RWPE2 (cell line): ENCODE measurements at places on chromosomes 5 and 9.

DNA sequence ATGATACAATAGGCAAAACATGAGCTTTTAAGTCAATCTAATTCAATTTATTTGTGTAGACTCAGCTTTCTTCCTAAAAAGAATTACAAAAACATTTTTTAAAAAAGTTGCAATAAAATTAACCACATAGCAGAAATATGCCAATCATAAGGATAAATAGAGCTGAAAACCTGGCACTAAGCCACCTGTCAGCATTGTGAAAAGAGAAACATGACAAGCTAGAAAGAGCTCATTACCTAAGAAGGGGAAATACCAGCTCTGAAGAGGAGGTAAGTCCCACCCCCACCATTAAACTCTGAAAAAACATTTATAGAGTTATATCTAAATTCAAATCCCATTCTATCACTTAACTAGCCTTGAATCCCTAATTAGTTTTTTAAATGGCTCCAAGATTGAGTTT, 372.9 kb downstream of the OSTF1 start:
- no peaks in the 10 kb centered on the region for H3K4me1 ChIP-seq
- H3K36me3 ChIP-seq, result no peaks in the 10 kb centered on the region
- no peak for DNase-seq
- no peak overlapping the region for H3K27ac ChIP-seq
- peaks cover 5% of the 10 kb centered on the region for H3K27me3 ChIP-seq

DNA sequence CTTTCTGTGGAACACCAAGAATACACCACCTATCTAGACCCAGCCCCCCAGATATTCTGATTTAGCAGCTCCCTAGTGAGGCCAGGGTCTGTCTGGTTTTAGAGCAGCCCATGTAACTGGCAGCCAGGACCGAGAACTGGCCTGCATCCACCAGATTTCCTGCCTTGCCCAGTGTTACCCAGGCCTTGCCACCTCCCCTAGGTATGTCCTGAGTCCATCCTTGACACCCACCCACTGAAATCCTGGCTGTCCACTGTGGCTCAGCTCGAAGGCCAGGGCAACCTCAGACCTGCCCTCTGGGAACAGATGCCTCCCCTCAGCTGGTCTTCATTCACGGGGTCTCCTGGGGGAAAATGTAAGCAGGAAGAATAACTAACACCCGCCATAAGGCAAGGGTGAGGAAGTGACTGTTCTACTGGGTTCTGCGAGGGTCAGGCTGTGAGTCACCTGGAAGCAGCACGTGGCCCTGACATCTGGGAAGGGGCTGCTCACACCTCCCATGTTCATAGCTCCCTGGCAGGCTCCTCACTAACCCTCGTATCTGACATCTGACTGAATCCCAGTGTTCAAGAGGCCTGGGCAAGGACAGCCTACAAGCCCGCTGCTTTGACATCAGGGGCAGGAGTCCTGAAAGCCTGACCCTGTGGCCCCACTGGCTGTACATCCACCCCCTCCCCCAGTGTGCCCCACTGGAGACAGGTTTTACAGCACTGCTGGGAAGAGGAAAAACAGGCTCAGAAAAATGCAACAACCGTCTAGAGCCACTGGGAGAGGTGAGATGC, 72.7 kb downstream of the SEMA4D start:
- H3K36me3 ChIP-seq, result no peaks in the 10 kb centered on the region
- no peaks in the 10 kb centered on the region for H3K27me3 ChIP-seq
- H3K4me3 ChIP-seq, result no peak overlapping the region
- H3K4me1 ChIP-seq, result peaks cover 3% of the 10 kb centered on the region

GRCh38 chr9:79885093-79885857, 313.5 kb downstream of the TLE4 start:
- DNase-seq, result no peak
- no peaks in the 10 kb centered on the region for H3K27me3 ChIP-seq
- H3K4me3 ChIP-seq, result no peak overlapping the region
- H3K27ac ChIP-seq, result no peak overlapping the region
- H3K36me3 ChIP-seq, result no peaks in the 10 kb centered on the region

GRCh38 chr9:20084125-20084524, 295.3 kb upstream of the SLC24A2 start:
- no peaks in the 10 kb centered on the region for H3K4me1 ChIP-seq
- H3K27me3 ChIP-seq, result no peaks in the 10 kb centered on the region
- H3K27ac ChIP-seq, result no peak overlapping the region

DNA sequence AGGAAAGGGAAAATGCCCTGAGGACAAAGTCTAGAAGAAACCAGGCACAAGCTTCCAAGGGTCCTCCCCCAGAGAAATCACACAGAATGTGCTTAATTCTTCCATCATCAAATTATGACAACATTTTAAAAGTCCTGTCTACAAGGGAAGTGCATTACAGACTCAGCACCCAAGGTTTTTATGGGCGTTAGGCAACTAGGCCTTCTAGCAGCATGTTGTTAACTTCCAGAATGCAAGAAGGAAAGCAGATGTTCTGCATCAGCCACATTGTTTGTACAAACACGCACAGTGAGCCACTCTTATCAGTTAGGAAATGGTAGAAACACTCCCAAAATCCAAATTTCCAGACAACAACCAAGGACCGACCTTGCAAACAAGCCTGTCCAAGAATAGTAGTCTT, 26.5 kb downstream of the SMC5 start:
- no peak overlapping the region for H3K27ac ChIP-seq
- H3K36me3 ChIP-seq, result peaks cover 98% of the 10 kb centered on the region
- no peak for DNase-seq
- H3K4me1 ChIP-seq, result no peaks in the 10 kb centered on the region
- no peaks in the 10 kb centered on the region for H3K27me3 ChIP-seq

GRCh38 chr9:95215336-95215898, 102.1 kb downstream of the FANCC start:
- no peaks in the 10 kb centered on the region for H3K4me1 ChIP-seq
- no peak overlapping the region for H3K27ac ChIP-seq
- H3K4me3 ChIP-seq, result no peak overlapping the region
- H3K36me3 ChIP-seq, result no peaks in the 10 kb centered on the region
- no peak for DNase-seq

DNA sequence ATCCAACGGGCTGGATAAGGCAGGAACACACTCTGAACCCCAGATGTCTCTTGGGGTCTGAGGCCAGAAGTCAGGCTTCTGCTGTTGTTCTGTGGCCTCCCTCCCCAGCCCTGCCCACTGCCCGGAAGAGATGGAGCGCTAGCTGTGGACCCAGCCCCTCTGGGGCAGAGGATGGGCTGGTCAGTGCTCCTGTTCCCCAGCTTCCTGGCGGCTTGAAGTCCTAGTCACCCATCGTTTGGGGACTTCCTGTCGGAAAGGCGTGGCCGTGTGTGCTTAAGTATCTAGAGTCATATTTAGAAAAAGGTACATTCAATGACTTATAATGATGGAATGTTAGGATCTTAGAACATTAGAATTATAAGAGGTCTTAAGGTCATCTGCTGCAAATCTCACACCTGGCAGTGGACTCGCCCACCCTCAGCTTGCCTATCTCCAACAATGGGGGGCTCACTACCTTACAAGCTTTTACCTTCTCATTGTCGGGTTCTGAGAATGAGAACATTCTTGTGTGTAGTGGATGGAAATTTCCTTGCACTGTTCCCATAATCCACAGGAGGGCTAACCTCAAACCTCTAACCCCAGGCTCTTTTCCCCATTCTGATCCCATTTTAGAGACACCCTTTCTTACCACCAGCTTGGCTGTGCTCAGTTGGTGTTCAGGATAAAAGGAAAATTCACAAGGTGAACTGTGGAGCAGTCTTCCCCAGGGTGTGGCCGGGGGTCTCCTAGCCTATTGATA, 13.4 kb upstream of the AIF1L start:
- no peak for DNase-seq
- no peaks in the 10 kb centered on the region for H3K27me3 ChIP-seq
- no peak overlapping the region for H3K27ac ChIP-seq
- H3K4me1 ChIP-seq, result peaks cover 7% of the 10 kb centered on the region
- H3K4me3 ChIP-seq, result no peak overlapping the region
- no peaks in the 10 kb centered on the region for H3K36me3 ChIP-seq

GRCh38 chr9:113449376-113449775, 14.2 kb upstream of the RGS3 start:
- H3K27ac ChIP-seq, result no peak overlapping the region
- no peaks in the 10 kb centered on the region for H3K36me3 ChIP-seq
- H3K4me1 ChIP-seq, result no peaks in the 10 kb centered on the region
- DNase-seq, result no peak
- H3K27me3 ChIP-seq, result no peaks in the 10 kb centered on the region

DNA sequence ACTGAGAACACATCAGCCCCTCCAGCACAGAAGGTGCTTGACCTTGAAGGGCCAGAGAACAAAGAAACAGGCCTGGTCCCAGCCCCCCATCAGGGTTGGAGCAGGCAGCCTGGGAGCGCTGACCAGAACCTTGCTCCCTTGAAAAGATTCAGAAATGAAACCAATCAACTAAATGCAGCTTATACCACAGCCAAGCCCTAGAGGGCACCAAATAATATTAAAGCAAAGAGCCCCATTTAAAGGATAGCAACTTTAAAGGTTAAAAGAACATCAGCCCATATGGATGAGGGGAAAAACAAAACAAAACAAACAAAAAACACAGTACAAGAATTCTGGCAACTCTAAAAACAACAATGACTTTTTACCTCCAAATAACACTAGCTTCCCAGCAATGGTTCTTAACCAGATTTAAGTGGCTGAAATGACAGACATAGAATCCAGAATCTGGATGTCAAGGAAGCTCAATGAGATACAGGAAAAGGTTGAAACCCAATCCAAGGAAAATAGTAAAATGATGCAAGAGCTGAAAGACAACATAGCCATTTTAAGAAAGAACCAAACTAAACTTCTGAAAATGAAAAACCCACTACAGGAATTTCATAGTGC, 471.9 kb downstream of the MTRR start:
- DNase-seq, result no peak
- no peaks in the 10 kb centered on the region for H3K36me3 ChIP-seq
- no peaks in the 10 kb centered on the region for H3K4me1 ChIP-seq
- no peaks in the 10 kb centered on the region for H3K27me3 ChIP-seq
- no peak overlapping the region for H3K4me3 ChIP-seq

GRCh38 chr9:114722937-114723620, 41.1 kb upstream of the TEX48 start:
- no peaks in the 10 kb centered on the region for H3K36me3 ChIP-seq
- no peak overlapping the region for H3K27ac ChIP-seq
- H3K4me3 ChIP-seq, result no peak overlapping the region
- no peaks in the 10 kb centered on the region for H3K27me3 ChIP-seq

DNA sequence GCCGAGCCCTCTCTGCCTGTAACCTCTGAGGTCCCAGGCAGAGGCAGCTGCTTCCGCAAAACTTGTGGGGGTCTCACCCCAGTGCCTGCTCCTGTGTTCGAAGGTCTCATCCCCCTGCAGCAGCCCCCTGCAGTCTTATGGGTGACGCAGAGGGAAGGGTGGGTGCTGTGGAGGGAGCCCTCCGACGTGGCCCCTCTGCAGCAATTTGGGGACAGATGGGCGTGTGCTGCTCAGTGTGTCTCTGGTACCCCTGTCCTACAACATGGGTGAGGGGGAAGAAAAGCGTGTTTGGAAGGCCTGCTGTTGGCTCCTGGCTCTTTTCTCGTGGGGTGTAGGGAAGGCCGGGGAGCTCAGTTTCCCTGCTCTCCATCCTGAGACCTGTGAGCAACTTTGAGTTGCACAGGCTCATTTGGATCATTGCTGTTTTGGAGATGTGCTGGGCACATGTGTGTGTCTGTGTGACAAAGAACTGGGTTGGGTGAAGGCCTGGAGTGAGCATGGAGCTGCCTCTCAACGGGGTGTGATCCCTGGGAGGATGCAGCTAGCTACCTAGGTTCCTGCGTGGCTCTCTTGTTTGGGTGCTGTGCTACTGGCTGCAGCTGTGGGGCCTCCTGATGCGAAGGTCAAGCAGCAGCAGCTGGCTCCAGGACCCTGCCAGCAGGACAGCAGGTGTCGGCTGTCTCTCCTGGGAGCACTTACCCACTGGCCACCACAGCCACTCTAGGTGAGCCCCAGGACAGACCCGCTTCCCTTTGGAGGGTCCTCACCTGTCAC, 179.6 kb upstream of the PITX1 start:
- DNase-seq, result no peak
- H3K27ac ChIP-seq, result no peak overlapping the region
- peaks cover 6% of the 10 kb centered on the region for H3K4me1 ChIP-seq
- no peaks in the 10 kb centered on the region for H3K36me3 ChIP-seq
- H3K27me3 ChIP-seq, result no peaks in the 10 kb centered on the region

GRCh38 chr9:6889868-6890267, 132.1 kb downstream of the KDM4C start:
- no peak overlapping the region for H3K27ac ChIP-seq
- DNase-seq, result no peak
- H3K4me3 ChIP-seq, result no peak overlapping the region
- no peaks in the 10 kb centered on the region for H3K4me1 ChIP-seq
- H3K36me3 ChIP-seq, result peaks cover 27% of the 10 kb centered on the region

GRCh38 chr5:122445070-122445469, 133.0 kb downstream of the SNCAIP start:
- H3K27ac ChIP-seq, result no peak overlapping the region
- no peaks in the 10 kb centered on the region for H3K36me3 ChIP-seq
- no peak for DNase-seq

DNA sequence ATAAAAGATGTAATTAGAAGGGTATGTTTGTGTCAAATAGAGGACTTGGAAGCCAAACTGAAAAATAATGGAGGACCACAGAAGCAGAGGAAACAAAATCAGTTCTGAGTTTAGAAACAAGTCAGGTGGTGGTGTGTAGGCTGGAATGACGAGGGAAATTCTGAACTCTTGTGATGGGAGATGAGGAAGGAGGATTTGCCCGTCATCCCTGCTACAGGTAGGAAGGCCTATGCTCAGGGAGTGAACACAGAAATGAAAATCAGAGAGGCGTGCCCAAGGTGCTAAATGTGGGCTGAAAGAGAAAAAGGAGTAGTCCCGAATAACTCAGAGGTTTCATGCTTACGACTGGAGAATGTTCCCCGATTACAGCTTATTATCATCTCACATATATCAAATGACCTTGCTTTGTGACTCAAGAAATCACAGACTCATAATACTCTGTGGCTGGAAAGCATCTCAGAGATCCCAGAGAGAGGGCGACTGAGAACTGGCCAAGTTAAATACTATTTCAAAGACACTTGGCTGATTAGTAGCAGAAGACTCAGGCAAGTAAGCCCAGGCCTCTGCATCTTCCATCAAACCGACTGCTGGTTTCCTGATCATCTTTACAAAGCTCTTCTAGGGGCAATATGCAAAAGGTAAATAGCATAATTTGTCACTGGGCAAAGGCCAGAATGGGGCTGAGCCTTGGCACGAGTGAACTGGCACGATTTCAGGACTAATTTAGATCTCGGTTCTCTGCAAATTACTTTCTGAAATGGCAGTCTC, 126.0 kb downstream of the SUSD1 start:
- peaks cover 28% of the 10 kb centered on the region for H3K4me1 ChIP-seq
- H3K27ac ChIP-seq, result peak overlapping the region; percentile 67
- H3K27me3 ChIP-seq, result no peaks in the 10 kb centered on the region
- no peak for DNase-seq
- no peaks in the 10 kb centered on the region for H3K36me3 ChIP-seq
- H3K4me3 ChIP-seq, result no peak overlapping the region

GRCh38 chr5:28603869-28604268, 1565.5 kb upstream of the CDH9 start:
- H3K4me1 ChIP-seq, result no peaks in the 10 kb centered on the region
- no peak overlapping the region for H3K27ac ChIP-seq

- no peak for DNase-seq
- no peak overlapping the region for H3K27ac ChIP-seq
- no peak overlapping the region for H3K4me3 ChIP-seq
- H3K36me3 ChIP-seq, result no peaks in the 10 kb centered on the region
- no peaks in the 10 kb centered on the region for H3K27me3 ChIP-seq
Measured at GRCh38 chr5:105953616-105954015, 1717.1 kb downstream of the EFNA5 start.

GRCh38 chr5:112635276-112635675, 102.4 kb upstream of the APC start:
- H3K4me1 ChIP-seq, result no peaks in the 10 kb centered on the region
- DNase-seq, result no peak
- H3K36me3 ChIP-seq, result no peaks in the 10 kb centered on the region
- H3K27me3 ChIP-seq, result no peaks in the 10 kb centered on the region
